ENCODE measurements at places on chromosomes 16 and 17.

DNA sequence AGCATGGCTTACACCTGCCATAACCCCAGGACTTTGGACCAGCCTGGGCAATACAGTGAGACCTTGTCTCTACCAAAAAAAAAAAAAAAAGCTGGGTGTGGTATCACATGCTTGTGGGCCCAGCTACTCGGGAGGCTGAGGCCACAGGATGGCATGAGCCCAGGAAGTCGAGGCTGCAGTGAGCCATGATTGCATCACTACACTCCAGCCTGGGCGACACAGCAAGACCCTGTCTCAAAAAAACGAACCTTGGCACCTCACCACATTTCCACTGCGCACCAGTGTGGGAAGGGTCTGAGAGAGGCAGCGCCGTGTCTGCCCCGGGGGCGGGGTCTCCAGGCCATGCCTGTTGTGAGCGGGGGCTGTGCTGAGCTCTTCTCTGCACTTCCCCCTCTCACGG, 6.3 kb downstream of the ACSF3 start:
- no peak for DNase-seq

DNA sequence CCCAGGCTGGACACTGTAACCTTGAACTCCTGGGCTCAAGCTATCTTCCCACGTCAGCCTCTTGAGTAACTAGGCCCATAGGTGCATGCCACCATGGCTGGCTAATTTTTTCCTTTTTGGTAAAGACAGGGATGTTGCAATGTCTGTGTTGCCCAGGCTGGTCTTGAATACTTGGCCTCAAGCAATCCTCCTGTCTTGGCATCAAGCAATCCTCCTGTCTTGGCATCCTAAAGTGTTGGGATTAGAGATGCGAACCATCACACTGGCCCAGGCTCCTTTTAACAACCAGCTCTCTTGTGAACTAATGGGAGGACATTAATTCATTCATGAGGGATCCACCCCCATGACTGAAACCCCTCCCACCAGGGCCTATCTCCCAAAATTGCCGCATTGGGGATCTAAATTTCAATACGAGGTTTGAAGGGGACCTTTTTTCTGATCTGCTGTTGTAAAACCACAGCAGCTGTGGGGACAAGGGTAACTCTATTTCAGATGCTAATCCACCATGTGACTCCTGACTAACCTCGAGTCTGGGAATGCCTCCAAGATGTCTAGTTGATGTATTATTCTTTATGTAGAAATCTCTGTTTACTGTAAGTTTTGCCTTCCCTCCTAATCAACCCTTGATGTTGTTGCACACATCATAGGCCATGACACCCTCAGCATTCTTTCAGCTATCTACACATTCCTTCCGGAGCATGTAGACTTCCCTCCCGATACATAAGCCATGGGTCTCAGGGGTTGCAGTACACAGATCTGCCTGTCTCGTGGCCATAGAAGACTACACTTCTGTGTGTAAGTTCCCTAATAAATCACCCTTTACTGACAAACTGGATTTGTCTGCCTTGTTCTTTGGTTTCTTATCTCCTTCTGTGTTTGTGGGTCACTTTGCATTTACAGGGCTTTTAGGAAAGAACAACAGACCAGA, 37.6 kb downstream of the RNF112 start:
- DNase-seq = no peak

DNA sequence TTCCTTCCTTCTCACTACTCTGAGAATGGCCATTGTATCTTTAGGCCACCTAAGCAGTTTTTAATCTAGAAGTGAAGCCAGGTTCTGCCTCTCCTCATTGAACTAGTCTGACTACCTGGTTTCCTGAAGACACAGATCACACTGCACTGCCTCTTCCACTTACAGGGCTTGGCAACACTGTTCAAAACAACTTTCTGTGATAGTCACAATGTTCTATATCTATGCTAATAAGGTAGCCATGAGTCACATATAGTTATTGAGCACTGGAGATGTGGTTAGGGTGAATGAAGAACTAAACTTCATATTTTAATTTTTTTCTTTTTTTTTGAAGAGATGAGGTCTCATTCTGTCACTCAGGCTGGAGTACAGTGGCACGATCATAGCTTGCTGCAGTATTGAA, 26.9 kb downstream of the RND2 start:
- no peak for DNase-seq

DNA sequence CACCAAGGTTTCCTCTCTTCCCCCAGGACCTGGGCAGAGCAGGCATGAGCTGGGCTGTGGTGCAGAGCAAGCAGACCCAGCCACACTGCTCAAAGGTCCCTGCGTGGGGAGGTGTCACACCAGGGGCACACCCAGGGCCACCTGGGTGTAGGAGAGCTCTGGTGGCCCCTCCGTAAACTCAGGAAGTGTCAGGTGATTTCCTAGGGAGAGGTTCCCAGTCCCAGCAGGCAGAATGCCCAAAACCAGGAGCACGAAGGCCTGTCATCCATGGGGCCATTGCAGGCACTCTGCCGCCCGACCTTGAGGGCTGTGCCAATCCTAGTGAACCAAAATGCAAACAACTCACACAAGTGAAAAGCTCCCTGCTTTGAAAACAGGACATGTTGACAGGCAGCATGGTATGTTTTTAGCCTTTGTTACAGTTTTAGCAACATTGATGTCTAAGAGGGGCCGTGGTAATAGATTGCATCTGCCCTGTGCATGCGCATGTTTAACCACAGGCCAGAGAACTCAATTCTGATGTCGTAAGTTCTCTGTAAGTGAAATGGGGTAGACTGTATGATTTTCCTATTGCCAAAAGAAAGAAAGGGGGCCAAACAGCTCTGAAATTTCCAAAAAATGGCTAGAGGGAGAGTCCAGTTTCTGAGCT, 21.3 kb downstream of the CIBAR2 start:
- no peak for DNase-seq

DNA sequence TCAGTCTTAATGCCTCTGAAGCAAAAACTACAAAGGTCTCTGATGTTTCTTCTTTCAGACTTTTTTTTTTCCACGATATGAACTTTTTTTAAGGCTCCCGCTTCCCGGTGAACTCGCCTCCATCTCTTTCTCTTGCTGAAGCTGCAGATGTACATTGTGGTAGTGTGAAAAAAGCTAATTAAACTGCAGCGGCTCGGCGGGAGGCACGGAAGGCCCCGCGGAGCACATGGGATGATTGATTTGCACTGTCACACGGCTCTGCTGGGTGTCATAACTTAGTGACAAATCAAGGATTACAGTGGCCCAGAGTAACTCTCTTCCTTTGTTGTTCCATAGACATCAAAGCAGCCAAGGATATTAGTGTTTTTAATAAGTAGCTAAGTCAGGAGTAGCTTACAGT, 196.3 kb downstream of the AXIN2 start:
- no peak for DNase-seq

GRCh38 chr16:30145657-30146056, 22.6 kb upstream of the MAPK3 start:
- DNase-seq = no peak

- DNase-seq = no peak
Measured at GRCh38 chr16:83393196-83393981, 414.4 kb upstream of the HSBP1 start.

DNA sequence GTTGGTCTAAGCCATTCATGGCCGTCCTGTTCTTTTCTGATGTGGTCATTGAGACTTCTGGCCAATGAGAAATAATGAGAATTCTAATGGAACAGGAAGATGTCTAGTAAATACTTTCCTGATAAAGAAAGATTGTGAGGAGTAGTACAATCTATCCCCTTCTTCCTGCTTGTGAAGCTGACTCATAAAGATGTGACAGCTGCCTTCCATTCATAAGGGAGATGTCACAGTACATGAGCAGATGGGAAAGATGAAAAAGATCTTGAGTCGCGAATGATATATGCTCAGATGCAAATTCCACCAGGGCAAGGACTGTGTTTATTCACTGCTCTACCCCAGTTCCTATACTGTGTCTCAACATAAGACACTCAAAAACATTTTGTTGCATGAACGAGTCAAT, 111.7 kb upstream of the FOXF1 start:
- DNase-seq = no peak

- DNase-seq = peak; percentile 22
Measured at GRCh38 chr17:43171586-43172487, 823 bp downstream of the NBR1 start.

GRCh38 chr17:47934856-47935255, 6.5 kb upstream of the PNPO start:
- no peak for DNase-seq

GRCh38 chr16:14485121-14485551, 144.9 kb downstream of the PARN start:
- DNase-seq = no peak

DNA sequence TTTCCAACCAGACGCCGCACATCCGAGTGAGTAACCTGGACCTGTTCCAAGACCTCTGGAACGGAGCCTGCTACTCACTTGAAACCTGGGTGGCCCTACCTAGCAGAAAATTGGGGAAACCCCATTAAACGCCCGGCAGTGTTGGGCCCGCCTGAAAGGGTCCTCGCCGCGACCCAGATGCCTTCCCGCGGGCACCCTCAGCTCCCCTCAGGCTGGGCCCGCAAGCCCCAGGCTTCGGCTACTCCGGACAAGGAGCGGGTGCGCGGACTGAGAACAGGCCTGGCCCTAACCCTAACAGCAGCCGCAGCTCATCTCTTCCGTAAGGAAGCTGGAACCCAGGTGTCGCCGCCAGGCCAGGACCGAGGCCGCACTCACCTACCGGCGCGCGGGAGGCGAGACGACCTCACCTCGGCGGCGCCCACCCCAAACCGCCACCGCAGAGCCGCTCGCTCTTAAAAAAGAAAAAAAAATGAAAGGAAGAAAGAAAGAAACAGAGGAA, 344 bp downstream of the PSME3IP1 start:
- no peak for DNase-seq

- DNase-seq = no peak
Measured at GRCh38 chr17:79081571-79082276, 7.1 kb downstream of the ENGASE start.

DNA sequence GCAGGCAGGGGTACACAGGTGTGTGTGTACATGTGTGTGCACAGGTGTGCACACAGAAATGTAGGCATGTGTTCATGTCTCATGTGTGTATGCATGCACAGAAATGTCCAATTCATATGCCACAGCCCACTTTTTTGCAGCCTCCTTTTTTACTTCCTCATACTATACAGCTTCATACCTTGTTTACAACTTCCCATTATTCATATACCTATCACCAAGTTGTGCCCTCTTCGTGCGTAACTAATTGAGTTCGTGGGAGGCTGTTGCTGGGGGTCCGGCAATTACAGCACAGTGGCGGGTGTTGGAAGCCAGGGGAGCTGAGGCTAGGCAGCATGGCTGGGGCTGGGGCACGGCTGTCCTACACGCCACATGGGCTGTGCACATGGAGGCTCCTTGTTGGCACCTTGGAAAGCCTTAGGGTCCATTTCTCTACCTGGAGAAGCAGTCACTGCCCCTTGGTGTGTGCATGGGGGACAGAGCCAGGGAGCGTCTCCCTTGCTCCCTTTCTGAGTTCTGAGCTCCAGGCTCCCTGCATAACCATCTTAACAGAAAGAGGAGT, 266.7 kb downstream of the ENGASE start:
- DNase-seq = no peak

DNA sequence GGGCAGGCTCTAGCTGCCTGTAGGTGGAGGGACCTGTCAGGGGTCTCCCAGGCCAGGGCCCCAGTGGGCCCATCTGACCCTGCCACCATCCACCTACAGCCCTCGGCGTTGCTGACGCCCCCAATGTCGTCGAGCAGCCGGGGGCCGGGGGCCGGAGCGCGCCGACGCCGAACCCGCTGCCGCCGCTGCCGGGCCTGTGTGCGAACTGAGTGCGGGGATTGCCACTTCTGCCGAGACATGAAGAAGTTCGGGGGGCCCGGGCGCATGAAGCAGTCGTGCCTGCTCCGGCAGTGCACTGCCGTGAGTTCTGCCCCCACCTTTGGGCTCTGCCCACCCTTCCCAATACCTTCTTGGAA, 2.2 kb downstream of the FBXL19 start:
- DNase-seq = no peak

- no peak for DNase-seq
Measured at GRCh38 chr17:64534187-64534586, 27.4 kb downstream of the CEP95 start.

- DNase-seq = no peak
Measured at GRCh38 chr17:48809182-48809581, 7.8 kb downstream of the TTLL6 start.

- DNase-seq = no peak
Measured at GRCh38 chr17:65553646-65554552, 7.5 kb downstream of the AXIN2 start.

GRCh38 chr17:51351890-51352289, 91.5 kb downstream of the UTP18 start:
- no peak for DNase-seq

- no peak for DNase-seq
Measured at GRCh38 chr16:19479302-19479721, 42.6 kb downstream of the GDE1 start.

- DNase-seq = no peak
Measured at GRCh38 chr17:17834974-17835373, 1.8 kb downstream of the SREBF1 start.

Data from DMS153 (cell line).